ENCODE measurements at places on chromosomes 1 and 21.
A peak's percentile ranks its signal among the peaks of the same experiment; 100 is the strongest.

- no peak overlapping the region for H3K4me3 ChIP-seq
- H3K27me3 ChIP-seq, result no peaks in the 10 kb centered on the region
- no peaks in the 10 kb centered on the region for H3K36me3 ChIP-seq
- H3K4me1 ChIP-seq, result peaks cover 19% of the 10 kb centered on the region
- no peak overlapping the region for H3K27ac ChIP-seq
- DNase-seq, result no peak
These were observed 13.5 kb upstream of the TNFRSF8 start for GRCh38 chr1:12049616-12050015.

DNA sequence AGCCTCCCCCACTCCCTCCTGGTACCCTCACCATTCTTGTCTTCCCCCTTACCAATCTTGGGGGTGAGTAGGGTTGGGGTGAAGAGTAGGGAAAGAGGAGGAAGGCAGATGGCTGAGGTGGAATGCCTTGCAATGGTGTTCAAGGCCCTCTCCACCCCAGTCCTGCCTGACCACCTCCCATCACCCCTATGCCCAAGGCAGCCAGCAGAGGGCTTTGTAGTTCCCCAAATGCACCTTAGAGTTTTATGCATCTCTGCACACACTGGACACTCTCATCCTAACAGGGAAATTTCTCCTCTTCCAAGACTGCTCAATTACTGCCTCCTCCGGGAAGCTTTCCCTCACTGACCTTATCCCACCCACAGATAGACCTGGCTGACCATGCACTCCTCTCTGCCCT is 15.4 kb downstream of the KIF17 start:
- no peaks in the 10 kb centered on the region for H3K36me3 ChIP-seq

DNA sequence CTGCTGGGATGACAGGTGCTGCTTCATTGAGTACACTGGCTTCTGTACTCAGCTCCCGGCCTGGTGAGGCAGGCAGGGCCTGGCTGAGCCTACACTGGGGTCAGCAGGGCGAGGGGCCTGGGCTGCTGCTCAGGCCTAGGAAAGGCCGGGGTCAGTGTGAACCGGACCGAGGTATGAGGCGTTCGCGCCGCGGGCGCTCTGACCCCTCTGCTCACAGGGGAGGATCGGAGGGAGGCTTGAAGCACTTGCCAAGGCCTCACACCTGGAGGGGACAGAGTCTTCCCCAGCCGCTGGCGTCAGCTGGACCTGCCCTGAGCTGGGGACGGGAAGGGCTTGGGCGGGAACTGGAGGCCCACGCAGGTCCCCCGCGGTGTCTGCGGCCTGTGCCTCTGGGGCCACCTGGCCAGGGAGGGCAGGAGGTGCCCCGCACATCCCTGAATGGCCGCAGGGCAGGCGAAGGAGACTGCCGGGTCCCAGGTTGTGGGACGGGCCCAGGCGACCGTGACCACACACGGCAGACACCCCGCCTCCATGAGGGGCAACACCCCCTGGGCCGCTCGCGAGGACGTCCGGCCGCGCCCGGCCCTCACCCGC is 466 bp downstream of the PEX10 start:
- H3K27me3 ChIP-seq, result no peaks in the 10 kb centered on the region
- H3K4me1 ChIP-seq, result no peaks in the 10 kb centered on the region
- peak overlapping the region; percentile 68 for H3K27ac ChIP-seq
- DNase-seq, result no peak
- no peaks in the 10 kb centered on the region for H3K36me3 ChIP-seq

- no peak for DNase-seq
- no peaks in the 10 kb centered on the region for H3K27me3 ChIP-seq
- no peak overlapping the region for H3K4me3 ChIP-seq
- H3K36me3 ChIP-seq, result no peaks in the 10 kb centered on the region
- no peak overlapping the region for H3K27ac ChIP-seq
- H3K4me1 ChIP-seq, result no peaks in the 10 kb centered on the region
These were observed 19.8 kb upstream of the LUZP1 start for GRCh38 chr1:23188434-23188884.

GRCh38 chr1:76668046-76668445 is 199.2 kb upstream of the ST6GALNAC5 start:
- no peak overlapping the region for H3K4me3 ChIP-seq
- no peak overlapping the region for H3K27ac ChIP-seq
- no peaks in the 10 kb centered on the region for H3K36me3 ChIP-seq
- no peaks in the 10 kb centered on the region for H3K4me1 ChIP-seq
- no peaks in the 10 kb centered on the region for H3K27me3 ChIP-seq

GRCh38 chr1:88003255-88003654 is 674.6 kb downstream of the LMO4 start:
- H3K36me3 ChIP-seq, result no peaks in the 10 kb centered on the region
- no peaks in the 10 kb centered on the region for H3K27me3 ChIP-seq
- DNase-seq, result no peak
- no peaks in the 10 kb centered on the region for H3K4me1 ChIP-seq
- no peak overlapping the region for H3K27ac ChIP-seq

DNA sequence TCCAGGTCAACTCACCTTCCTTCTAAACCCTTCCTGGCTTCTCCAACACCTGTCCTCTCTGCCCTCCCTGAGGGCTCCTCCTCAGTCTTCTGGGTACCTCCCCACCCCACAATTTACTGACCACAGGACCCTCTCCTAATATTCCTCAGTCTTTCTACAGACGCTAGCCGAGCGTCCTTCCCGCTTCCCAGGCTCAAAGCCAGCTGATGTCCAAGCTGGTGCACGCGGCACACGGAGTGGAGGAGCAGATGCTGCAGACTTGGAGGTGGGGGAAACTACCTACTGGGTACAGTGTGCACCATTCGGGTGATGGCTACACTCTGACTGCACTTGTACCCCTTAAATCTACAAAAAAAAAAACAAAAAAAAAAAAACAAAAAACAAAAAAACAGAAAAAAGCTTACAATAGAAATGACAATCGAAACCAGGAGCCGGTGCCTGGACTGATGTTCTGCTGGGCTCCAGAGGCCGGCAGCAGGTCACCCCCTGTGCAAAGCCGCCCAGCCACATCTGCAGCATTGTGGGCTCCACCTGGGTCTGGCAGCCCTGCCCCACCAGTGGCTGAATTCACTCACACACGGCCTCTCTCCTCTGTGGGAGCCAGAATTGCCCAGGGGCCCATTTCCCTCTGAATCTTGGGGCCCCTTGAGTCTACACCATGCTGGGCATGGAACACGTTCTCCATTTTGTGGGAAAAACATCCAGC is 7.0 kb downstream of the TRIM11 start:
- H3K36me3 ChIP-seq, result no peaks in the 10 kb centered on the region
- H3K27me3 ChIP-seq, result no peaks in the 10 kb centered on the region
- H3K27ac ChIP-seq, result no peak overlapping the region
- H3K4me3 ChIP-seq, result no peak overlapping the region
- no peak for DNase-seq

GRCh38 chr1:31607360-31607759 is 10.1 kb upstream of the HCRTR1 start:
- no peaks in the 10 kb centered on the region for H3K4me1 ChIP-seq
- H3K27ac ChIP-seq, result no peak overlapping the region
- DNase-seq, result no peak
- H3K4me3 ChIP-seq, result no peak overlapping the region
- no peaks in the 10 kb centered on the region for H3K36me3 ChIP-seq

GRCh38 chr1:82690411-82690810 is 889.7 kb downstream of the ADGRL2 start:
- no peaks in the 10 kb centered on the region for H3K27me3 ChIP-seq
- no peak overlapping the region for H3K27ac ChIP-seq
- no peak overlapping the region for H3K4me3 ChIP-seq

- H3K27me3 ChIP-seq, result no peaks in the 10 kb centered on the region
- H3K27ac ChIP-seq, result no peak overlapping the region
These were observed 103.4 kb downstream of the RUSC1 start for GRCh38 chr1:155424091-155424490.

GRCh38 chr1:150456146-150456647 is 31.0 kb upstream of the TARS2 start:
- DNase-seq, result no peak
- H3K36me3 ChIP-seq, result no peaks in the 10 kb centered on the region
- no peak overlapping the region for H3K27ac ChIP-seq
- H3K4me1 ChIP-seq, result no peaks in the 10 kb centered on the region
- H3K27me3 ChIP-seq, result no peaks in the 10 kb centered on the region

- H3K36me3 ChIP-seq, result no peaks in the 10 kb centered on the region
- no peak for DNase-seq
- H3K4me1 ChIP-seq, result no peaks in the 10 kb centered on the region
These were observed 11.4 kb downstream of the KCNJ6 start for GRCh38 chr21:37904856-37905255.

DNA sequence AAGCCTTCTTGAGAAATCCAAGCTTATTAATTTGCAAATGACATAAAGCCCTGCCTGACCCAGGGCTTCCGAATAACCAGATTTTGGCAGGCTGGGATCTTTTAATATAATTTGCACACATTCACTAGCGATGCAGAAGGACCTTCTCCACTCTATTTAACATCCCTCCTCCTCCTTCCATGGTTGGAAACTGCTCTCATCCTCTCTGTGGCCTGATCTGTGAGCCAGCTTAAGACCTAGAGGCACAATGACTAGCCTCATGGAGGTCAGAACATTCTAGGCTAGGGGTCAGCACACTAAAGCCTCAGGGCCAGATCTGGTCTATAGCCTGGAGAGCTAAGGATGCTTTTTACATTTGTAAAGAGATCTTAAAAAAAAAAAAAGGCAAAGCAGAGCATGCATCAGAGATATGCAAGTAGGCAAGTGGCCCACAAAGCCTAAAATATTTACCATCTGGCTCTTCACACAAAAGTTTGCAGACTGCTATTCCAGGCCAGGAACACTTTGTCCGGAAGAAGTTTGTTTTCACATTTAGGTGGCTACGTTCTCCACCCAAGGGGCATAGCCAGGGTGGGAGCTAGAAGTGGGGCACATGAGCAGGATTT is 138.2 kb upstream of the HMGB4 start:
- no peaks in the 10 kb centered on the region for H3K36me3 ChIP-seq
- no peak for DNase-seq
- H3K27ac ChIP-seq, result no peak overlapping the region
- H3K27me3 ChIP-seq, result no peaks in the 10 kb centered on the region
- no peaks in the 10 kb centered on the region for H3K4me1 ChIP-seq

- H3K4me3 ChIP-seq, result no peak overlapping the region
- H3K27me3 ChIP-seq, result no peaks in the 10 kb centered on the region
- no peaks in the 10 kb centered on the region for H3K36me3 ChIP-seq
- H3K4me1 ChIP-seq, result no peaks in the 10 kb centered on the region
These were observed 72.8 kb upstream of the CD55 start for GRCh38 chr1:207248544-207249198.

GRCh38 chr21:45970674-45971615 is 10.6 kb upstream of the COL6A1 start:
- peak overlapping the region; percentile 96 for H3K27ac ChIP-seq
- no peak overlapping the region for H3K4me3 ChIP-seq
- H3K27me3 ChIP-seq, result no peaks in the 10 kb centered on the region

GRCh38 chr1:38941527-38942019 is at the start of gene RHBDL2:
TSS of gene RHBDL2 (minus strand) at chr1:38941830. CDS start at chr1:38919212, 22,618 bp downstream.
- no peaks in the 10 kb centered on the region for H3K36me3 ChIP-seq
- peak within 1 kb of the TSS; percentile 31 for H3K4me3 ChIP-seq
- H3K27me3 ChIP-seq, result no peaks in the 10 kb centered on the region
- no peak within 1 kb of the TSS for H3K27ac ChIP-seq
- no peaks in the 10 kb centered on the region for H3K4me1 ChIP-seq

DNA sequence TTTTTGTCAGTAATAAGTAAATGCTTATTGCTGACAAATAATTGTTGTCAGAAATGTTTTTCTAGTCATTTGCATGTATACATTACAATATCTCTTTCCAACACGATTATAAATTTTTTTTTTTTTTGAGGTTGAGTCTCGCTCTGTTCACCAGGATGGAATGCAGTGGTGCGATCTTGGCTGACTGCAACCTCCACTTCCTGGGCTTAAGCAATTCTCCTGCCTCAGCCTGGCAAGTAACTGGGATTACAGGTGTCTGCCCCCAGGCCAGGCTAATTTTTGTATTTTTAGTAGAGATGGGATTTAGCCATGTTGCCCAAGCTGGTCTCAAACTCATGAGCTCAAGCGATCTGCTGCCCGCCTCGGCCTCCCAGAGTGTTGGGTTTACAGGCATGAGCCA is 72.0 kb upstream of the ATF3 start:
- no peaks in the 10 kb centered on the region for H3K27me3 ChIP-seq
- no peaks in the 10 kb centered on the region for H3K36me3 ChIP-seq
- no peak overlapping the region for H3K4me3 ChIP-seq
- DNase-seq, result no peak

DNA sequence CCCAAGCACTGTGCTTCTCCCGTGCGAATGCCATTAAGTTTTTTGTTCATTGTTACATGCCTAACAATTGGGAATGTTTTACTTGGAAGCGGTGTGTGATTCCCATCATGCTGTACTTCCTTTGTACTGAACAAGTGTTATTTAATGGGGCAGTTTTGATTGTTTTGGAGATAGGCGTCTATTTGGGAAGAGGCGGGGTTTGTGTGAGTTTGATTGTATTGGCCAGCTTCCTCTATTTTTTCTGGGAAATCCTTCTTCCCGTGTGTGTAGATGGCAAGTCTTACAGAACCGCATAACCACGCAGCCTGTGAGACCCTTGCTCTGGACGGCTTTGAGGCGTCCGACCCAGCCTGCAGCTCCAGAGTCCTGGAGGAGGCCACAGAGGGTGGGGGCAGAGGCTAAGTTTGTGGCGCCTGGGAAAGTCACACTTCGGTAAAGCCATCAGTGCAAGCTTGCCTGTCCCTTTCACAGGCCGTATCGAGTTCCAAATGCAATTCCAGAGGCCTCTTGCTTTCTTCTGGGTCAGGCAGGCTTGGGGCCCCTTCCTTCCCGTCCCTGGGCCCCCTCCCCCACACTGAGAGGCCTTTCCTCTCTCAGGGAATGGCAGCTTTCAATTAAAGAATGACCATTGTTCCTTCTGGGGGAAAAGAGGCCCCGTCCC is 210.3 kb downstream of the TOMM20 start:
- peak overlapping the region; percentile 81 for H3K27ac ChIP-seq
- no peaks in the 10 kb centered on the region for H3K36me3 ChIP-seq
- no peak for DNase-seq
- no peaks in the 10 kb centered on the region for H3K27me3 ChIP-seq

GRCh38 chr1:234564035-234565029 is 45.6 kb downstream of the IRF2BP2 start:
- no peaks in the 10 kb centered on the region for H3K27me3 ChIP-seq
- H3K27ac ChIP-seq, result peak overlapping the region; percentile 63
- no peaks in the 10 kb centered on the region for H3K4me1 ChIP-seq
- DNase-seq, result peak; percentile 76
- H3K36me3 ChIP-seq, result no peaks in the 10 kb centered on the region
- H3K4me3 ChIP-seq, result no peak overlapping the region

GRCh38 chr1:84686223-84686622 is 4.0 kb downstream of the SSX2IP start:
- H3K36me3 ChIP-seq, result no peaks in the 10 kb centered on the region
- no peak overlapping the region for H3K27ac ChIP-seq
- no peaks in the 10 kb centered on the region for H3K4me1 ChIP-seq
- DNase-seq, result no peak
- H3K4me3 ChIP-seq, result no peak overlapping the region

GRCh38 chr1:203655671-203656070 is 29.0 kb downstream of the ATP2B4 start:
- no peak for DNase-seq
- H3K4me3 ChIP-seq, result no peak overlapping the region

- DNase-seq, result no peak
- H3K36me3 ChIP-seq, result no peaks in the 10 kb centered on the region
- no peaks in the 10 kb centered on the region for H3K27me3 ChIP-seq
These were observed 533.6 kb downstream of the PTPRC start for GRCh38 chr1:199172171-199173124.

GRCh38 chr1:178011465-178011828 is 41.6 kb upstream of the SEC16B start:
- no peak overlapping the region for H3K4me3 ChIP-seq
- no peaks in the 10 kb centered on the region for H3K36me3 ChIP-seq
- H3K4me1 ChIP-seq, result no peaks in the 10 kb centered on the region
- no peak overlapping the region for H3K27ac ChIP-seq
- H3K27me3 ChIP-seq, result no peaks in the 10 kb centered on the region
